ENCODE measurements at places on chromosomes 7 and 10.

DNA sequence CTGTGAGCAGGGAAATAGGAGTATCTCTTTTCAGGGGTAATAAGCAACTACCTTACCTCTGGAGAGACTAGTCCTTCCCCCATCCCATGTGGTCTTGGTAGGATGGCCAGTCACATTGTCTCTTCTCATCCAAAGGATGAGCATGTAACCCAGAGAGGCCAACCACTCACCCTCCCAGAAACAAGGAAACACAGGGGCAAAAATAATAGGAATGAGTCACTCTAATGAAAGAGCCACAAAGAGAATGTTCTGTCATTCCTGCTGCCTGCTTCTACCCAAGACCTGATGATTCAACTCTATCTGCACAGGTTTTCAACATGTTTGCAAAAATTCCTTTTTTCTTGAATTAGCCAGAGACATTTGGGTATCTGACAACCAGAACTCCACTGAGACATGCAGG lies 99.3 kb upstream of the NFE2L3 start:
- no peak for DNase-seq

- no peak for DNase-seq
These were observed 3.4 kb downstream of the MMRN2 start for GRCh38 chr10:86953747-86954680.

GRCh38 chr7:43072530-43072929 lies 39.9 kb upstream of the HECW1 start:
- no peak for DNase-seq

DNA sequence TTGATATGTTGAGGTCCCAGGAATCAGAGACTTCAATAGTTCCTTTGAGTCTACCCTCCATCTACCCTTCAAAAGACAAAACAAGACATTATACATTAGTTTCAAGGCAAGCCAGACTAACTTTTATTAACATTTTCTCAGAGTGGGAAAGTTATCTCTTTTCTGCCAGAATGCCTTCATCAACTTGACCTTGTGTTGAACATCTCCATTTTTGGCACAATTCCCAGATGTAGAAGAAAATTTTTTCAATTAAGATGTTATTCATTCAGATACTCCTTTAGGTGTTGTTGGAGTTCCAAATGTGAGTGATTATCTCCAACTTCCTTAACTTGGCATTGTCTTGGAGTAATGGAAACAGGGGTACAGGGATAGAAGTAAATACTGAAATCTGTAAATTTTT lies 59.1 kb downstream of the NRF1 start:
- no peak for DNase-seq

DNA sequence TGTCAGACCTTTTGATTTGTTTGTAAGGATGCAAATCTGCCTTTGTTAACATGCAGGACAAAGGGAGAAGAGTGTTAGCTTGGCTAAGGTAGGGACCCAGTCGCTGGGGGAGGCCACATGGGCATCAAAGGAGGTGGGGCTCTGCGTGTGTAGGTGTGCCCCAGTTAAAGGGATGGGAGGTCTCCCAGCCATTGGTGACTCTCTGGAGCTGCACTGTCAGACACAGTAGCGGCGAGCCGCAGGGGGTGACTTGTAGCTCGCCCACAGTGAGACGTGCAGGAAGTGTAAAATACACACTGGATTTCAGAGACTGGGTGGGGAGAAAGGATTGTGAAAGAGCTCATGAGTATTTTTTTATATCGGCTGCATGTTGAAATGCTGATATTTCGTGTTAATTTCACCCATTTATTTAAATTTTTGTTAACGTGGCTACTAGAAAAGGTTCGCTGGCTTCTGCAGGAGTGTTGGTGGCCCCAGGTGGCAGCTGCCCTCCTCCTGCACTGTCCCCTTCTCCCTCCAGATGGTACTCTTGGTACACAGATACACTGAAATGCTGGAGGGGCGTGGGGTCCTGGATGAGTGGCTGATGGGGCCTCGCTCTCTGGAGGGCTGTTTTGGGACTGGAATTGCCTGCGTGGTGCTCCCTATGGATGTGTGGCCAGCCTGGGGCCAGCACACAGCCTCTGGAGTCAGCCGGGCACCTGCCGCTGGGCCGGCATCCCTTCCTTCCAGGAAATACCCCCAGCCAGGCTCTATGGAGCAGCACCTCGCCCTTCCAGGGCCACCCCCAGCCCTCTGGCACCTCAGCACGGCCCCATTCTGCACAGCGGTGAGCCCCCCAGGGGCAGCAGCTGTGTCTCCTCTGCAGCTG lies 59.2 kb downstream of the LHPP start:
- no peak for DNase-seq

DNA sequence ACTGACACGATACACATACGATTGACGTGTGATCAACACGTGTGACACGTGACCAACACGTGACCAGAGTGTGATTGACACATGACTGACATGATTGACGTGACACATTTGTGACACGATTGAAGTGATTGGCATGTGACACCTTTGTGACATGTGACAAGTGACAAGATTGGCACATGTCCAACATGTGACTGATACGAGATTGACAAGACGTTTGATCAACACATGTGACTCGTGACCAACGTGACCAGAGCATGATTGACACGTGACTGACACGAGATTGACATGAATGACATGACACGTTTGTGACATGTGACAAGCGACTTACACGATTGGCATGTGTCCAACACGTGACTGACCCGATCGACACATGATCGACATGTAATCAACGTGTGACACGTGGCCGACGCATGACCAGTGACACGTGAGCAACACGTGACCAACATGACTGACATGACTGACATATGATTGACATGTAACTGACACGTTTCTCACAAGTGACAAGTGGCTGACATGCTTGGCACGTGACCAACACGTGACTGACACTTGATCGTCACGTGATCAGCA lies 22.0 kb downstream of the CRPPA start:
- no peak for DNase-seq

DNA sequence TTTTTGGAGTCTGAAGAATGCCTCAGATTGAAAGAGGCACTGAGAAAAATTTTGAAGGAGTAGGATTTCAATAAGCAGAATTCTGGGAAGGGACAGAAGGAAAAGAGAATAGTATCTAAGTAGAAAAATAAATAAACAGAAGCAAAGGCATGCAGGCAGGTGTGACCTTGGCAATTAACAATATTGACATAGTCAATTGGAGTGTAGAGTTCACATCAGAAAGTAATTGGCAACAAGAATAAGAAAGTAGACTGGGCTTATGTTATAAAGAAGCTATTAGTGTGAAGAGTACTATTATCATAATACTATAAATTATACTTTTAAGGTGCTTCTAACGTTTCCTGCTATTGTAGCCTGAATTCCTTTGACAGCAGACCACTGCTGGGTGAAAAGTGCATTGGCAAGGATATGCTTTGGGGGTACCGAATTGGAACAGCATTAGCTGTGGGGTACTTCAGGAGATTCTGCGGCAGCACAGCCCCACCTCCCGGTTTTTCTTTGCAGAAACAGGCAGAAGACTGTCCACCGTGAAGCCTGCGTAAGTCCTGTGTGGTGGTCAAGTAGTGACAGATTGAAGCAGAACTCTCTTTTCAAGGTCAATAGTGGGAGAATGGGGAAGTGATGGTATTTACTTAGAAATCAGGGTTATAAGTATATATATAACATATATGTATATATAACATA lies 357.0 kb downstream of the THSD7A start:
- DNase-seq, result no peak

- peak; percentile 69 for DNase-seq
These were observed at the start of gene GSTO1 for GRCh38 chr10:104254493-104255310. Gene GSTO1 (plus strand): TSS chr10:104254892. CDS start chr10:104254929, 37 bp downstream.
